ENCODE measurements at places on chromosomes 6 and 20.

- no peak for DNase-seq
Observed at GRCh38 chr20:48165401-48165685, 380.1 kb upstream of the SULF2 start.

DNA sequence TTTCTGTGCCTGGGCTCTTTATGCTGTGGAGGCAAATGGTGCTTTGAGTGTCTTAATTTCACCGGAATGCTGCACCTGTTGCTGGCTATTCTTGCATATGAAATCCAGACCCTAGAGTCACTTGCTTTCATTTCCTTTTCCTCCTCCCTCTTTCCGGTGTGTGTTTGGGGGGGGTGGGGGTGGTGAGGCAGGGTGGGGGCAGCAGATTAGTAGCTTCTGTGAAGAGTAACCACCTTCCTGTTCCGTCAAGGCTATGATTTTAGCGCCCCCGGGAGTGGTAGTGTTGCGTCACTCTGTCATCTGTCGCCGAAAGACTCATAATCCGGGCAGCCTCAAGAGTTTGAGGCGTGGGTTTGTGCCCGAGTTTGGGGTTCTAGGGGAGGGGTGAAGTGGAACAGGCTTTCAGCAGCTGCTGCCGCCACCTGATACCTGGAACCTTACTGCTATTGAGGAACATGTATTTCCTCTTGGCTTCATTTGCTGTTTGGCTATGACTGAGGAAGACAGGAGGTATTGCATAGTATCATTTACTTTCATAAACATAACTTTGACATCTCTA lies 49.1 kb downstream of the UTRN start:
- DNase-seq = no peak

DNA sequence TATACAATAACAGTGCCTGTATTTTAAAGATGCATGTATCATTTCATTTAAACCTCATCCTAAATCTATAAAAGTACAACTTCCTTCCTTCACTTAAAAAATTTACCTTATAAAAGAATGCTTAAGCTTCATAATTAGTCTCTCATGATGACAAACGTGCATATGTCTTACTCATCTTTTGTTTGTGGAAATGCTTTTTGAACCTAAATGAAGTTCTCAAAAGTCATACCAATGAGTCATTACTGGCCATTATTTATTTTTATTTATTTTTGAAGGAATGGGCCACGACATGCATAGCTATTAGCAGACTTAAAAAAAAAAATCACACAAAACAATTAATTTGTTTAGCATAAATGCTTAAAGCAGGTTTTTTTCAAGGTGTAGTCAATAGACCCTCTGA lies 3.7 kb downstream of the TFB1M start:
- no peak for DNase-seq

- no peak for DNase-seq
Observed at GRCh38 chr6:168581706-168582105, 140.7 kb downstream of the SMOC2 start.

DNA sequence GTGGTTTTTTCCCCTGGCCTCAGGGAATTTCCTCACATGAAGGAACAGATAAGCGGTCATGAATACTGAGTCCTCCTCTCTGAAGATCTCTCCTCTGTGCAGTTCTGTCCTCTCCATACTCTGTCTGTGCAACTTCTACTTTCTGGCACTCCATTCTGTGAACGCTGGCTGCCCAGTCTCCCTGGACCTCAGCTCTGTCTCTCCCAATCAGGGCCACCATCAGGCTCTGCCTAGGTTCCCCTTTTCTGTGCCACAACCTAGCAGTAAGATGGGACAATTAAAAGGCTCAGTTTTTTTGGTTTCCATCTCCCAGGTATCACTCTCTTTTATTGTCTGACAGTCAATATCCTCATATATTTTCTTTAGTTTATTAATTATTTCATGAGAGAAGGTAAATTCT lies 4.8 kb upstream of the ADGB start:
- DNase-seq = no peak

DNA sequence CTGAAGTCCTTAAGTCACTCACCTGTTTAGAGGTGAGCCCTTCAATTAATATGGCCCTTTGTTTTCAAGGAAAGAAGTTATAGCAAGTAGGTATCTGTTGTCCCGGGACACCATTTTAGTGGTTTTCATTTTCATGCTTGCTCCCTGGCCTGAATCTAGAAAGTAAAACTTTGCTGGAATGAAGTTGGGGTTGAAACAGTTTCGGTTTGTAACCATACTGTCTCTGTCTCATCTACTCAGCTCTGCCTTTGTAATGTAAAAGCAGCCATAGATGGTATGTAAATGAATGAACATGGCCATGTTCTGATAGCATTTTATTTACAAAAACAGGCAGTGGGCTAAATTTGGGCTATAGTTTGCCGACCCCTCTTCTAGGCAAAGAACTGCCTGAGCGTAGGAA lies 64.9 kb upstream of the GNRH2 start:
- DNase-seq = no peak

- DNase-seq = no peak
Observed at GRCh38 chr20:41360831-41361756, 5.5 kb downstream of the EMILIN3 start.

DNA sequence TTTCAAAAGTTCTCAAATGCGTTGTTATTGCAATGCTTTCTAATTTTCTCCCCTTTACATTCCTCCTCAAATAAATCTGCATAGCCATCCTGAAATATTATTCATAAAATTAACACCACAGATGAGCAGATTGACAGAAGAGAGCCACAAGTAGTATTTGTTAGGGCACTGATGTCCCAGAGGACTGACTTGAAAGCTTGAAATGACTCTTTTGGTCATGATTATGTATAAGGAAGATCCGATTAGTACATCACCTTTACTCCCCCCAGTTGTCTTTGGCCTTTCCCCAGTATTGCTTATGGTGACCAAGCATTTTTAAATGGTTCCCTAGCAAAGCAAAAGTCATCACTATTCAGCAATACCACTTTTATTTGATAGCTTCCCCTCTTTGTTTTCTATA lies 187.6 kb downstream of the ADAT2 start:
- DNase-seq = no peak

GRCh38 chr20:57243480-57244220 lies 22.8 kb downstream of the BMP7 start:
- no peak for DNase-seq

- DNase-seq = no peak
Observed at GRCh38 chr6:5697508-5697907, 309.2 kb downstream of the NRN1 start.

DNA sequence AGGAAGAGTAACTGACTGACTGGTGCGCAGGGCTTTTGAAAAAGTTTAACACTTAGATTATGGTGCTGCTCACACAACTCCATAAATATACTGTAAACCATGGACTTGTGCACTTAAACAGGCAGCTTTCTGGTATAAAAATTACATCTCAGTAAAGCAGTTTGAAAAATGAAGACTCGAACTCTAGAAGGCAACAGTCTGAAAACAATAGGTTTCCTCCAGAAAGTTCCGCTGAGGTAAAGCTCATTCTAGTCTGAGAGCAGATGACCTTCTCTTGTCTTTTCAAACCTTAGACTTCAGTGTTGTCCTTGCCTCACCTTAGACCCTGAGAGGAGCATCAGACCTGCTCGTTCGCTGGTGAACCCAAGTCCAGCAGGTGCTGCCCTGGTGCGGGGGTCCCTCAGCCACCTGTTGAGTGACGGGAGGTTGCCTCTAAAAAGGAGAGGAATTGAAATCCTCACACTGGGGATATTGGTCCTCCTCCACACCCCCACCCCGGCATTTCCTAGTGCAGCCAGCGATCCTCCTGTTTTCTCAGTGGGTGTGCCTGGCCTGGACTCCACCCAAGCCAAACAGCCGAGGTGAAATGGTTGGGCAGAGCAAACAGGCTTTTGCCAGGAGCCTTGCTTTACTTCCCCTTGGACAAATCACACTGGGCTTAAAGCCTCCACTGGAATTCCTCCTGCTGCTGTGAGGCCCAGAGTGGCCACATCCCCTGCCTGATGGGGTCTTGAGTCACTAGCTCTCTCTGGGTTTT lies 14.7 kb upstream of the PYGB start:
- DNase-seq = no peak

DNA sequence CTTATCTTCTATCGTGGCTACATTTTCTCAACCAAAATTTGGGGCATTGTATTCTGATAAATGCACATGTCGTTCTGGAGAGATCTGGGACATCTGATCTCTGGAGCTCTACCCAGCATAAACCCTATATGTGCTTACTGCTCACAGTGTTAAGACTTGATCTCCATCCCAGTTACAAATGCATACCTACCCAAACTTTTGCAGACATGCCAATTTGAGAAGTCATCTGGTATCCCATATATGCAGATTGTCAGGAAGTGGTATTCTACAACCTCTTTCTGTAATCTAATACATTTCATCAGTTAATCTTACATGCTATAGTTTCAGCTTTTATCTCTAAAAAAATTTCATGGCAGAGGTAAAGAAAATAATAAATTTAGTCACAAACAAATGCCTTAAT lies 11.2 kb downstream of the BAG2 start:
- DNase-seq = no peak

- DNase-seq = peak; percentile 6
Observed at GRCh38 chr6:105087571-105088211, 92.1 kb downstream of the POPDC3 start.

GRCh38 chr20:23050076-23050838 lies 785 bp upstream of the THBD start:
- DNase-seq = no peak

- no peak for DNase-seq
Observed at GRCh38 chr6:154709621-154710020, 23.6 kb upstream of the SCAF8 start.

- no peak for DNase-seq
Observed at GRCh38 chr6:153623496-153623895, 415.5 kb upstream of the OPRM1 start.

DNA sequence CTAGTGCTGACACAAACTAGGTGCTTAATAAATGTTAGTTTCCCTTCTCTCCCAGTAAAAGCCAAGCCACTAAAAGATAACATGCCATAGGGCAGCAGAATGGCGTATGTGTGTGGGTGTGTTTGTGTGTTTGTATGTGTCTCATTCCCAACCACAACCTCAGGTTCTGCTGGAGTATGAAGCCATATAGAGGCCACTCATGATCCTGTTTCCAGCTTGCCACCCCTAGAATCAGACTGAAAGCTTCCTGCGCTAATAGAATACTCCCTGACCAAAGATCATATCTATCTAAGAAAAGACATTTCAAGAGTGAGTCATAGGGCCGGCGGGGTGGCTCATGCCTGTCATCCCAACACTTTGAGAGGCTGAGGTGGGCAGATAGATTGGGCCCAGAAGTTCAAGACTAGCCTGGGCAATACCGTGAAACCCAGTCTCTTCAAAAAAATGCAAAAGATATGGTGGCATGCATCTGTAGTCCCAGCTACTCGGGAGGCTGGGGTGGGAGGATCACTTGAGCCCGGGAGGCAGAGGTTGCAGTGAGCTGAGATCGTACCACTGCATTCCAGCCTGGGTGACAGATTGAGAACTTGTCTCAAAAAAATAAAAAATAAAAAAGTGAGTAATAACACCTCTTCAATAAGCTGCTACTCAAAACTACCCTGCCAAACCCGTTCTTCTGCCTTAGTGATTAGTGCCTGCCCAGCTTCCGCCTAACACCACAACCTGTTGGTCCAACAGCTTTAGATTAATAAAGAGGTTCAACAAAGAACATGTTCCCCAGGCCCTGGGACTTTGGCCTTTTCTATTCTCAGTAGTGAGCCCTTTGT lies 11.8 kb upstream of the SNRPC start:
- no peak for DNase-seq

GRCh38 chr6:116615937-116616736 lies at the start of gene RSPH4A:
Gene RSPH4A (plus strand): TSS chr6:116616479. CDS start chr6:116616624, 145 bp downstream.
- DNase-seq = peak; percentile 54

DNA sequence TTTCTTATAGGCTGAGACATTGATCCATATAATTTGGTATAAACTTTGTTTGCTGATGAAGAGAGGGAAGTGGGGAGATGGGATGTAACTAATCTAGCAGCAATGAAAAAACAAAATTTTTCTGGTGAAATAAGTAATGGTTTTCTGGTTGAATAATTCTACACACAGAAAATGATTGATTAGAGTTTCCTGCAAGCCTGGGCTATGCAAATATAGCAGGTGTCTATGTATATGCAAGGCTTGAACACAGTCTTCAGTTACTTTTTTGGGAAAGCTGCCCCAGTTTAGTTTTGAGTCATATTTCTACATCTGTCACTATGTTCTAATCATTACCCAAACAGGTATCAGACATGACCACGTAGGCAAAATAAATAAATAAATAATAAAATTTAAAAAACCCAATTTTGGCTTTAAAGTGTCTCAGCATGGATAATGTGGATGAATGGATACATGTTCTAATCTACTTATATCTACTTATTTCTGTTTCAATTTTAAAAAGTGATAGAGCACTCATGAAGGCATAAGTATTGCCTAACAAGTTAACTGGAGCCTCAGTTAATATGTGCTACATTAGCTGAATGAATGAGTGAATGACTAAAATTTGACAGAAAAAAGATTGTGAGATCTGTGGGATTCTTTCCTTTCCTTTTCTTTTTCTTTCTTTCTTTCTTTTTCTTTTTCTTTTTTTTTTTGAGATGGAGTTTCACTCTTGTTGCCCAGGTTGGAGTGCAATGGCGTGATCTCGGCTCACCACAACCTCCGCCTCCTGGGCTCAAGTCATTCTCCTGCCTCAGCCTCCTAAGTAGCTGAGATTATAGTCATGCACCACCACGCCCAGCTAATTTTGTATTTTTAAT lies 37.2 kb upstream of the TFB1M start:
- no peak for DNase-seq

- DNase-seq = no peak
Observed at GRCh38 chr6:26327450-26328264, 37.3 kb upstream of the BTN3A2 start.

GRCh38 chr20:46774943-46775560 lies 65.6 kb downstream of the SLC2A10 start:
- DNase-seq = no peak

DNA sequence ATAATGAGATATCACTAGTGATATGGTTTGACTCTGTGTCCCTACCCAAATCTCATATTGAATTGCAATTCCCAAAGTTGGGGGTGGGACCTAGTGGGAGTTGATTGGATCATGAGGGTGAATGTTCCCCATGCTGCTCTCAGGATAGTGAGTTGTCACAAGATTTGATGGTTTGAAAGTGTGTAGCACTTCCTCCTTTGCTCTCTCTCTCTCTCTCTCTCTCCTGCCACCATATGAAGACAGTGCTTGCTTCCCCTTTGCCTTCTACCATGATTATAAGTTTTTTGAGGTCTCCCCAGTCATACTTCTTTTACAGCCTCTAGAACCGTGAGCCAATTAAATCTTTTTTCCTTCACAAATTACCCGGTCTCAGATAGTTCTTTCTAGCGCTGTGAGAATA lies 1002.0 kb upstream of the ADGRB3 start:
- DNase-seq = no peak

DNA sequence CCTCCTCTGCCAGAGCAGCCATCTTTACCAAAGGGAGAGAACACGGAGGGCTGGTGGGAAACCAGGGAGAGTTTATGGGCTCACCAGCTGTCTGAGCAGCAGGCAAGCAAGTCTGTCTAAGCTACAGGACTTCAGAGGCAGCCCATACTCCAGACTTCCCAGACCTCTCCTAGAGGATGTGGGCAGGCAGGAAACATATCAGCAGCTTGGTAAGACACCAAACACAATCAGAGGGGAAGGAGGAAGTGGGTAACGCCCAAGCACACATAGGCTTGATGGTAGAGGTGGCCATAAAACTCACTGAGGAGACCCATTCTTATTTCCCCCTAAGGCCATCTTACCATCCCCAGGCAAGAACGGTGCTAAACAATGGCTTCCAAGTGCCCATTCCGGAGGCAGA lies 143.1 kb upstream of the ARID1B start:
- no peak for DNase-seq

- DNase-seq = no peak
Observed at GRCh38 chr6:129583866-129584265, 126.1 kb downstream of the ARHGAP18 start.

All from HL-60 (cell line).